NCI-H2081 treated with DMSO at 0.1 percent for 48 hours (cell line): ENCODE measurements at places on chromosomes 5 and 9.

- no peak for DNase-seq
These were observed 26.9 kb upstream of the SH3TC2 start for GRCh38 chr5:149089796-149090195.

DNA sequence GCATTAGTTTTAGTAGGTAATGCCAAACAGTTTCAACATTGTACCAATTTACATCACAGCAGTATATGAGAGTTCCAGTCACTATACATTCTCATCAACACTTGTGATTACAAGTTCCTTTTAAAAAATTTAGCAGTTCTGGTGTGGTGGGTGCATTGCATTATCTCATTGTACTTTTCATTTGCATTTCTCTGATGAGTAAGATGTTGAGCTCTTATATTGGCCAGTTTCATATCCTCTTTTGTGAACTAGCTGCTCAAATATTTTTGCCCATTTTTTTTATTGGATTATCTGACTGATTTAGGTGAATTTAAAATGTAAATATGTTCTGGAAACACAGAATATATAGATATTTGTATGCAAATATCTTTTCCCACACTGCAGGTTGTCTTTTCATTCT lies 160.9 kb upstream of the NR3C1 start:
- DNase-seq: no peak

GRCh38 chr9:111852291-111852690 lies 44.3 kb upstream of the UGCG start:
- DNase-seq: no peak

DNA sequence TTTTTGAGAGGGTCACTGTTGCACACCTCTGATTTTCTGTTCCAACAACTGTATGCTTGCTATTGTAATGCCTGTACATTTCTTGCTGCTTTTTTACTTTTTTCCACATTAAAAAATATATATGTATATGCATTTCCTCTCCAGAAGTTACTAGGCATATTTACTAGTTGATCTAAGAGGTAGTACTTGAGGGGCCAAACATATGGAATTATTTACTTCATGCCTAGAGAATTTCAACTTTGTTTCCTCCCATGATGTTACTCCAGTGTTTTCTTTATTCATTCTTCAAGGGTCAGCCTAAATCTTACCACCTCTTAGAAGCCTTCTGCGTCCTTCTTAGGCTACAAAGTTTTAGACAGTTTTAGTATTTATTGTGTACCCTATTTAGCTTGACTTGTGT lies 122.7 kb downstream of the NMUR2 start:
- no peak for DNase-seq
